ENCODE measurements at places on chromosomes 16 and 17. TPM values are rescaled to one million over a fixed set of nuclear protein-coding genes. Genes with fewer than 3 reads are reported as not detected.

GRCh38 chr17:45394913-45395568, 37.6 kb downstream of the ARHGAP27 start:
- no peak for DNase-seq
- H3K27me3 ChIP-seq, result no peaks in the 10 kb centered on the region

DNA sequence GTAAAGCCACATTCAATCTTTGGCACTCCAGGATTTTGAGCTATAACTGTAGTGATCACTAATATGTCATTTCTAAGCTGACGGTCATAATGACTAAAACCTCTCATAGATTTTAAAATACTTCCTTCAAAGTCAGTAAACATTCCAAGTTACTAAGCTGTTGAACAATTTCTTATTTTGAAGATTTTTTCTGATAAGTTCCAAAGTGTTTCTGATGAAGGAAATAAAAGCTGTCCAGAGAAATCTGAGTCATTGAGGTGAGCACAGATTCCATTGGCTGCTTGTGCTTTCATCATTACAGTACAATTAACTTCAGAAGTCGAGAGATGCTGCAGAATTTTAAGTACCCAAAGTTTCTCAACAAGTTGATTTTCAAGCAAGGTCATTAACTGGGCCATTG, 23.9 kb downstream of the NLRC5 start:
- DNase-seq, result no peak
- H3K27me3 ChIP-seq, result no peaks in the 10 kb centered on the region
- no peak overlapping the region for H3K27ac ChIP-seq
- no peaks in the 10 kb centered on the region for H3K36me3 ChIP-seq
- H3K4me3 ChIP-seq, result no peak overlapping the region

- no peaks in the 10 kb centered on the region for H3K27me3 ChIP-seq
- no peak for DNase-seq
- no peak overlapping the region for H3K4me3 ChIP-seq
- no peak overlapping the region for H3K27ac ChIP-seq
- H3K36me3 ChIP-seq, result no peaks in the 10 kb centered on the region
Measured at GRCh38 chr17:19720210-19720475, 3.8 kb upstream of the SLC47A2 start.

- no peaks in the 10 kb centered on the region for H3K4me1 ChIP-seq
- H3K4me3 ChIP-seq, result no peak overlapping the region
- H3K27me3 ChIP-seq, result no peaks in the 10 kb centered on the region
- no peaks in the 10 kb centered on the region for H3K36me3 ChIP-seq
Measured at GRCh38 chr17:32275060-32276042, 9.7 kb downstream of the RHBDL3 start.

GRCh38 chr16:89020068-89020924, 43.3 kb upstream of the CBFA2T3 start:
- no peak for DNase-seq
- H3K27ac ChIP-seq, result no peak overlapping the region
- H3K4me1 ChIP-seq, result no peaks in the 10 kb centered on the region
- H3K27me3 ChIP-seq, result no peaks in the 10 kb centered on the region

DNA sequence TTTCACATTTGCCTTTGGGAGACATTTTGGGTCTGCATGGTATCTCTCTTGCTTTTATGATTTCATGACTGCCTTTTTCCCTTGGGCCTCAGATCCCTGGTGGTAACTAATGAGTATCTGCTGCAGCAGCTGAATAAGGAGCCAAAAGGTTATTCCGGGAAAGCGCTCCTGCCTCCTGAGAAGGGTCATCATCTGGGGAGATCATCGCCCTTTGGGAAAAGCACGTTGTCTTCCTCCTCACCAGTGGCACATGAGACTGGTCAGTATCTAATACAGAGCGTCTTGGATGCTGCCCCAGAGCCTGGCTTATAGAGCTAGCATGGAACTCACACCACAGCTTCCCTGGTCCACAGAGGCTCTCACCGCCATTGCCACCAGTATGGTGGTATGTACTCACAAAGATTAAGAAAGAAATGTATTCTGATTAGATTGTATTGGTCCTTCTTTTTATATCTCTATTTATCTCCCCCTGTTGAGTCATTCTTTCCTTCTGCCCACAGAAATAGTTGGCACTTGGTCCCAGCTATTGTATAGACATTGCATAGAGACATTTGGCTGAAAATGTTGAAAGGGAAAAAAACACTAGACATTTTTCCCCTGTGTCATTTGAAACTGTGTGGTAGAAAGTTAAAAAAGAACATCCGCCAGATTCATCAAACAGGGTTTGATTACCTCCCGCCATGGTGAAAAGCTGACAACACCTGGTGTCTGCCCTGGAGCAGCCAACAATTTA, 8.4 kb downstream of the TPPP3 start:
- H3K4me3 ChIP-seq, result no peak overlapping the region
- H3K4me1 ChIP-seq, result no peaks in the 10 kb centered on the region
- no peak for DNase-seq
- no peaks in the 10 kb centered on the region for H3K27me3 ChIP-seq
- no peak overlapping the region for H3K27ac ChIP-seq

DNA sequence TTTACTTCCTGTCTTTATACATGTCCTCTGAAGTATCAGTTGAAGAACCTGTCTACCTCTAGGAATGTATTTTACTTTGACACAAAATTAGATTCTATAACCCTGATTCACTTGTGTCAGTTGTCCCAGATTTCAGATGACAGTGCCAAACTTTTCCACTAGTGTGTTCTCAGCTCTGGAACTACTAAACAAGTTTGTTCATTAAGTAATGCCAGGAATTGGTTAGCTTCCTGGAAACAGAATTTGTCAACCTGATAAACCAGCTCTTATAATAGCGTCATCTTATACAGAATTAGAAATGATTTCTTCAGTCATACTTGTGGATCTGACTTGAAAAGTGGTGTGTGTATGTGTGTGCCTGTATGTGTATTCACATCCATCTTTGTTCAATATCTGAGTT, 7.4 kb downstream of the MAP3K3 start:
- no peak overlapping the region for H3K4me3 ChIP-seq
- H3K4me1 ChIP-seq, result peaks cover 56% of the 10 kb centered on the region
- H3K27ac ChIP-seq, result no peak overlapping the region
- no peak for DNase-seq

- H3K4me1 ChIP-seq, result peaks cover 5% of the 10 kb centered on the region
- no peak overlapping the region for H3K4me3 ChIP-seq
- no peaks in the 10 kb centered on the region for H3K36me3 ChIP-seq
- DNase-seq, result no peak
Measured at GRCh38 chr17:75086496-75087181, 1.1 kb upstream of the SLC16A5 start.

DNA sequence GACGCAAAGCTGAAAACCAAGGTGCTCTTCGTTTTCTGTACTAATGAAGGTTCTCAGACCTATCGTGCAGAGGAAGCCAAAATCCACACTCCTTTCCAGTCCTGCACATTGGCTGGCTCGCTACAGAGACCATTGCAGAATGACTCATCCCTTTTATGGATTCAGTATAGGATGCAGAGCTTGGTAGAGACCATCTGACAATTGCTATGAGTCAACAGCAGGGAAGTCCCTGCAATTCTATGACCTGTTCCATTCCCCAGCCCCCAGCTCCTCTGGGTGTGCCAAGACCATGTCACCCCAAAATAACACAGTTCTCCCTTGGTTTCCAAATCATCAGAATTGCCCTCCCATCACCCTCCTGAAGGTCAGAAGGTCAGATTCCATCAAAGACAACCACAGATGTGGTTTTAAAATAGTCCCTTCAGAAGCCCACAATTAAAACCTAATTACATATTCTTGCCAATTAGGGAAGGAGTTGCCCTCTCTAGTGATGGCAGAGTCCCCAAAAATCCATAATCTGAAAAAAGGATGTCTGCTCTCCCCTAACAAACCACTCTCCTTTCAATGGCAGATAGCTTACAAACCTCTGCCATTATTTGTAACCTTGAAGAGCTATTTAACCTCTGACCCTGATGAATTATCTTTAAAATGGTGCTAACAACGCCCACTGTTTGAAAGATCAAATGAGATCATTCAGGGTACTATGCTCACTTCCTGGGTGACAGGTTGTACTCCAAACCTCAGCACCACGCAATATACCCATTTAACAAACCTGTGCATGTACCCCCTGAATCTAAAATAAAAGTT, 108.2 kb upstream of the RBBP6 start:
- DNase-seq, result no peak
- H3K27me3 ChIP-seq, result no peaks in the 10 kb centered on the region
- H3K27ac ChIP-seq, result no peak overlapping the region
- no peaks in the 10 kb centered on the region for H3K36me3 ChIP-seq

GRCh38 chr16:58038219-58038641, 12.7 kb downstream of the MMP15 start:
- DNase-seq, result no peak
- no peak overlapping the region for H3K4me3 ChIP-seq
- no peaks in the 10 kb centered on the region for H3K27me3 ChIP-seq
- H3K4me1 ChIP-seq, result no peaks in the 10 kb centered on the region

- DNase-seq, result no peak
- H3K27ac ChIP-seq, result no peak overlapping the region
- no peak overlapping the region for H3K4me3 ChIP-seq
- no peaks in the 10 kb centered on the region for H3K4me1 ChIP-seq
- no peaks in the 10 kb centered on the region for H3K36me3 ChIP-seq
Measured at GRCh38 chr17:74945543-74945942, 9.8 kb downstream of the OTOP3 start.

DNA sequence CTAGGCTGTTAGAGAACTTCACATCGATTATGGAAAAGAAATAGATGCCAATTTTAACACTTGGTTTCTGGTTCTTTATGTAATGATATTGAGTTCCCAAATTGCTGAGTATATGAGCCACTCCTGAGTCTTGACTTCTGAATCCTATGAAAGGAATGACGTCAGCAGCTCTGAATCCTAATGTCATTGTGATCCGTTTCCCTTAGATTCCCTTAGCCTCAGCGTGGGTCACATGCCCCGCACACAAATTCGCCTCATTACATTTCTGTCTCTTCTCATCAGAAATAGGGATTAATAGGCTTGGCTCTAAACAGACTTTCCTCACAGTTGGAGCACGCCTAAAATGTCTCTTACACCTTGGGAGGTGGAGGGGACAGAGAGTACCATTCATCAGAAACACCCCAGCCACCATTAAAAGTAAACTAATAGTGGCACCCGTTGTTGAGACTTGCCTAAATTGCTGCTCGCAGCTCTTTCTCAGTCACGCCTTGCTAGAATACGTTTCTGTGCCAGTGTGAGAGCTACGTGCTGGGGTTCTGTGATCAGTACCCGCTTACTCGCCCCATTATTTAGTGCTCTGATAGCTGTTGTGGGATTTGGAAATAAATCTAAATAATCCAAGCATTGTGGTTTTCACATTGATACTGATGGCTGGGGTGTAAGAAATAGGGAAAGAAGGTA, 7.1 kb downstream of the MRM3 start:
- H3K27me3 ChIP-seq, result no peaks in the 10 kb centered on the region
- H3K4me1 ChIP-seq, result no peaks in the 10 kb centered on the region
- DNase-seq, result no peak
- H3K4me3 ChIP-seq, result no peak overlapping the region
- H3K36me3 ChIP-seq, result peaks cover 31% of the 10 kb centered on the region
- peak overlapping the region; percentile 57 for H3K27ac ChIP-seq

DNA sequence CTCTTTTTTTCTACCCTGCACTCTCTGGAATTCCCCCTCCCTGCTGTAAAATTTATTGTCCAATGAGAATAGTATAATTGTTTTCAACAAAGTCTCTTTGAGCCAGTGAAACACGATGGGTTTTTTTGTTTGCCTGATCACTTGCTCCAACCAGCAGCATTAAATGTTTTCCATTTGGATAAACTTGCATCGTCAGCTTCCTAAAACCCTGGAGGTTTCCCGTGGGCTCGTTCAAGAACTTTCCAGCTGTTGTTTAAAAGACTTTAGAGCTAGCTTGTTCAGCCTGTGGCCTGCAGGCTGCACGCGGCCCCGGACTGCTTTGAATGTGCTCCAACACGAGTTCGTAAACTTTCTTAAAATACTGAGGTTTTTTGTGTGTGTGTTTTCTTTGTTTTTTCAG, 14.9 kb downstream of the NAGPA start:
- no peaks in the 10 kb centered on the region for H3K36me3 ChIP-seq
- no peaks in the 10 kb centered on the region for H3K27me3 ChIP-seq
- no peak for DNase-seq
- no peak overlapping the region for H3K27ac ChIP-seq
- H3K4me3 ChIP-seq, result no peak overlapping the region

DNA sequence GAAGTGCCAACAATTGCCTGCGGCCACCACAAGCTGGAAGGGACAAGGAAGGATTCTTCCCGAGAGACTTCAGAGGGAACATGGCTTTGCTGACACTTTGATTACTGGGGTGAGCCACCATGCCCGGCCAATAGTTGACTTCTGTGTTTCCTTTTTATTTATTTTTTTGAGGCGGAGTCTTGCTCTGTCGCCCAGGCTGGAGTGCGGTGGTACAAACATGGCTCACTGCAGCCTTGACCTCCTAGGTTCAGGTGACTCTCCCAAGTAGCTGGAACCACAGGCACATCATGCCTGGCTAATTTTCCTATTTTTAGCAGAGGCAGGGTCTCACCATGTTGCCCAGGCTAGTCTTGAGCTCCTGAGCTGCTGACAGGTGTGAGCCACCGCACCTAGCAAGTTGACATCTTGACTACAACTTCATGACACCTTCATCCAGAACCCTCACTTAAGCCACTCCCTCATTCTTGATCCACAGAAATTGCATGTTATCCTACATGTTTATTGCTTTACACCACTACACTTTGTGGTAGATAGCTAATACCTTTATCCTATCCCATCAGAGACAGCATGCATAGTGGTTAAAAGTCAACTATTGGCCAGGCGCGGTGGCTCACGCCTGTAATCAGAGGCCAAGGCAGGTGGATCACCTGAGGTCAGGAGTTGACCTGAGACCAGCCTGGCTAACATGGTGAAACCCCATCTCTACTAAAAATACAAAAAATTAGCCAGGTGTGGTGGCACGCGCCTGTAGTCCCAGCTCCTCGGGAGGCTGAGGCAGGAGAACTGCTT, 16.1 kb upstream of the GPRC5C start:
- no peaks in the 10 kb centered on the region for H3K4me1 ChIP-seq
- no peak for DNase-seq
- no peak overlapping the region for H3K4me3 ChIP-seq
- H3K36me3 ChIP-seq, result no peaks in the 10 kb centered on the region
- no peaks in the 10 kb centered on the region for H3K27me3 ChIP-seq

- peaks cover 65% of the 10 kb centered on the region for H3K4me1 ChIP-seq
- DNase-seq, result no peak
- H3K36me3 ChIP-seq, result no peaks in the 10 kb centered on the region
Measured at GRCh38 chr16:89357055-89357816, 133.1 kb downstream of the ANKRD11 start.

DNA sequence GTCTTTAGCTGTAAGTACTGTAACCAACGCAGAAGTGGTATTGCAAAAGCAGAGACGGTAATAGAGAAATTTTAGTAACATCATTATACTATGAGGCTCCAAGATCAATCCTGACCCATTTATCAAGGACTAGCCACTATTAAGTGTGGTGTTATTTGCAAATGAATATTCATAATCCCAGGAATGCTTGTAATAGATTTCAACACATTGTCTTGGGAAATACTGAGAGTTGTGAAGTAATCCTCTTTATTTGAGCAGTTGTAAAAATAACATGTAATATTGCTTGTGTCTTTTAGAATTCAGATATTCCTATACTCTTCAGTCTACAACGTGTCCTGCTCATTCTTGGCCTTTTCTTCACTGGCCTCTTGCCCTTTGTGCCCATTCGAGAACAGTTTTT, 46.4 kb downstream of the GDPD1 start:
- no peak overlapping the region for H3K27ac ChIP-seq
- DNase-seq, result no peak
- H3K27me3 ChIP-seq, result no peaks in the 10 kb centered on the region

- no peak for DNase-seq
- no peaks in the 10 kb centered on the region for H3K4me1 ChIP-seq
- no peak overlapping the region for H3K4me3 ChIP-seq
- H3K27me3 ChIP-seq, result no peaks in the 10 kb centered on the region
Measured at GRCh38 chr17:11564589-11565380, 33.5 kb upstream of the DNAH9 start.

PLEKHH3 gene
- total RNA-seq, result 54.8 TPM

RNF157 gene
- 1.9 TPM for total RNA-seq

SOX8 gene
- total RNA-seq, result 5.7 TPM

CX3CL1 gene
- 117 TPM for total RNA-seq

OR2C1 gene
- total RNA-seq, result not detected

CCL1 gene
- not detected for total RNA-seq

Data from thoracic aorta (tissue), 2 donors.